NCI-H1930 (cell line): ENCODE measurements at places on chromosomes 2 and 18.

DNA sequence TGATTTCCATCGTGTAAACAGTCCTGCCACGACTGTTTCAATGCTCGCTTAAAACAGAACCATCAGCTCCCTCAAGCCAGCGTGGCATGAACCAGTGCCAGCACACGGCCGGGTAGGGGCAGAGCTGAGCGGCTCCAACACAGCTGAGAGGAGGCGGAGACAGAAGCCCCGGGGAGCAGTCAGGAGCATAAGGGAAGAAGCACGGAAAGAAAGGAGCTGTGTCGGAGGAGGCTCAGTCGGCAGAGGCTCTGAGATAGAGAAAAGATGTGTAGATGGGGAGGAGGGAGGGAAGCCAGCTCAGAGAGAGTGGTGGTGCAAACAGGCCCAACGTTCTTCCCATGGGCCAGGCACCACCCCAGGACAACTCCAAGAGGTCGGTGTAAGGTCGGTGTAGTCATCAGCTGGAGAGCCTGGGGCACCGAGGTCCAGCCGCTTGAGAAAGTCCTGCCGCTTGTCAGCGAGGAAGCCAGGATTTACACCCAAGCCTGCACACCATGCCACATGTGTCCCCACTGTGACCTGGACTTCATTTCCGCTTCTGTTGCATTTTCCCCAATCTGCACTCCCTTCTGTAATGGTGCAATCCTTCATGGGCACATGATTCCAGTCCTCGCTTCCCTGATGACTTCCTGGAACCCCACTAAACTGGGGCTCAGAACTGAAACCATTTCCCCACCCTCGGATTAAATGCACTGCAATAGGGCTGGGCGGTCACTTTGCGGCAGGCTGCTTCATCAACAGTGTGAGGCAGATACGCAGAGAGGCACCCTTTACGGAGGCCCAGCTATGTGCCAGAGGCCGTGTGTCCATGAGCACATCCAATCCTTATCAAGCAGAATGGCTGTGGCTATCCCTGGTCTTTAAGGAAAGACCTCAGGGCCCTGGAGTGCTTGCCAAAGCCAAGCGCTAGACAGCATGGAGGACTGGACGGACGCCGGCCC, 43.5 kb downstream of the CYP27C1 start:
- DNase-seq = no peak

DNA sequence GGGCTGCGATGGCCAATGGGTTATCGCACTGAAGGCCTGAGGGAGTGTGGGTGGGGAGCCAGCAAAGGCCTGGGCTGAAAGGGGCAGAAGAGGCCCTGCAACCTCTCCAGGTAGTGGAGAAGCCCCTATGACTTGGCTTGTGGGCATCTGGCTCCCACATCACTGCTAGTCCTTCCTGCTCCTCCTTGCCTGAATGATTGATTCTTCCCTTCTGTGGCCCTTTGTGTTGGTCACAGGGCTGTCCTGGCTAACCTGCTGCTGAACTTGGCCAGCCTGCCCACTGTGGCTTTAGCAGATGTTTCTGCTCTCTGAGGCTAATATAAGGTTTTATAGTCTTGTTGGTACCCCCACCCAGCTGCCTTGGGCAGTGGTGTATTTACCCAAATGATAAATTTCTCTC, 136.2 kb upstream of the ALPP start:
- DNase-seq = no peak

GRCh38 chr2:98869272-98869641, 66.8 kb downstream of the CRACDL start:
- DNase-seq = no peak

DNA sequence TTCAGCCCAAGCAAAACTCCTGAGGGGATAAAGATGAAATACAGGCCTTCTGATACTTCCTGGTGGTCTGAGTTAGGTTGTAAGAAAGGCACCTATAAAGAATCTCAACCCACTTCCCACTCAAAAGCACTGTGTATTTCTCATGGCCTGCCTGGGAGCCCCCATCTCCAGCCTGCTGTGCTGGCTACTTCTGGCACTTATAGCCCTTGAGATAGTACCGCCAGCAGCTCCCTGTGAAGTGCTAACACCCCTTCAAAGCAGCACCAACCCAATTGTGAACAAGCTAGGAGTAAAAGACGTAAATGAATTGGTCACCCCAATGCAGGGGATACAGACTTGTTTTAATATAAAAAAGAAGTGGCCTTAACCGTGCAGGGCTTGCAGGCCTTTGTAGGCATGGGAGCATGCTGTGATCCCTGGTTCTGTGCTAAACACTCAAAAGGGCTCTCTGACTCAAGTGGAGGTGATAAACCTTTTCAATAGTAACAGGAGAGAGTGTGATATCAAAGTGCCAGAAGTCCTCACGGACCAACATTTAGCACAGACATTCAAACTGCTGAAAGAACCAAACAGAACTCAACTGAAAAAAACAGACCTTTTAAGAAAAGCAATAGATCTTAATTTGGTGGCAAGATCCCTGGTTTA, 80.8 kb downstream of the RTN4 start:
- no peak for DNase-seq

GRCh38 chr2:25971596-25971995, 10.7 kb downstream of the KIF3C start:
- no peak for DNase-seq

GRCh38 chr2:175253871-175254270, 72.4 kb upstream of the ATP5MC3 start:
- no peak for DNase-seq

DNA sequence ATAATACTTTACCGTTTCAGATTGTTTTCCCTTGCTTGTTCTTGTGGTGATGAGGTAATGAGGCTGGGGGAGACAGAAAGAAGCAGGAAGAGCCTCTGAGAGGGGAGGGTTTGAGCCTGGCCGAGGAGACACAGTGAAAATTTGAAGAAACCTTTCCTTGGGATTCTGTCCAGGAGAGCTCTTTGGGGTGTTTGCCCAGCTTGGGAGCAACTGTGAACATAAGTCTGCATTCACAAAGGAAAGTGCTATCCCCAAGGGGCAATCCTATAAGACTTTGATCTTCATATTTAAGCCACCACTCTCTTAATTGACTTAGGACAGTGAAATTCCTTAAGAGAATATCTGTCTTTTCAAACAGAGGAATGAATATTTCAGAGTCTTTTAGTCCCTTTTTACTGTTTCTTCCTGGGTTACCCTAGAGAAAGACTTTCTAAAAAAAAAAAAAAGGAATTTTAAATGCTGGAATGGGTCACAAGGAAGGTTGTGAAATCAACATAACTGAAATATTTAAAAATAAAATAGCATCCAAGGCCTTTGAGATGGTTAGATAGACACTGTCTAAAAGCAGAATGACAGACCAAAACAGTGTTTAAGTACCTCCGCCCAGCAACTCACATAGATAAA, 52.5 kb upstream of the STAM2 start:
- DNase-seq = no peak

DNA sequence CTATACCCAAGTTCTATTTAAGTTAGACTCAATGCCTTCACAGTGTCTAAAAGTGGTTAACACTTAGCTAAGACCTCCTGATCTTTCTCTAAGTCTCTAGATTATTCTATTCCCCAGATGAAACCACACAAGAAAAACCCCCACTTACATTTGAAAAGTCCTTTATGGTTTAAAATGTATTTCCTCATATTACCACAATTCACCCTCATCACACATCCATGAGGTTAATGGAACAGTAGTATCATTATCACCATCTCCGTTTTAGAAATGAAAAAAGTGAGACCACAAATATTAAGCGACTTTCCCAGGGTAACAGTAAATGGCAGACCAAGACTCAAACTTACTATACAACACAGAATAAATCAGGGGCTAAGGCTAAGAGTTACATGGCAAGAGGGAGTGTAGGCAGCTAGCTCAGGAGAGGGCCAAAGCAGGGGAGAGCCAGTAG, 28.6 kb downstream of the EPG5 start:
- no peak for DNase-seq

DNA sequence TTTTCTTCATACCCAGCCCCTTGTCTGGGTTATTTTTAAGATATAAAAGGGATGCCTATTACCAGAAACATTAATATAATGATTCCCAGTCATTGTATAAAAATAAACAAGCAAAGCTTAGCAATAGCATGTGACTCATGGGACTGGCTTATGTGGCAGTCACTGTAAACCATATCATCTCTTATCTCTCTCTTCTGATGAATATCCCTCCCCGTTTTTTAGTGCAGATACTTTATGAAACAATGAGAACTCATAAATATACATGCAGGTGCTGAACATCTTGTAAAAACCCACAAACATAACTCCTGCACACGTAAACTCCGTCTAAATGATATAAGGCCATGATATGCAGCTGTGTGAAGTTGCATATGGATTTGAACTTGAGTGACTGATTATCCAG, 154.9 kb downstream of the MGAT5 start:
- DNase-seq = no peak

DNA sequence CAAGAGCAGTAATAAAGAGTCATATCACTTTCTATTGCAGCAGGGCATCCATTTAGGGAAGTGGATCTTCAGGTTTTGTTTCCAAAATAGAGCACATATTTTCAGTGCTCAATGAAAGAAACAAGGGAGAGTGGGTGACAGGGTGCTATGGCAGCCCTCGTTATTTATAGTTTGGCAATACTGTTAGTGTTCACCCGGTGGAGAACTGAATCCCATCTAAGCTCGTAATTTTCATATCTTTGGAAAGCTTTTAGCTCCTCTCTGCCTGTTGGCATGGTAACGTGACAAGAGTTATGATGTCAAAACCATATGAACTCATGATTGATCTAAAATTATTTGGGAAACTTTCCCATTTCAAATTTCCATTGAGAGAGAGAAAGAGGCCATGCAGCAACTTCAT, 331.9 kb downstream of the LRRTM1 start:
- DNase-seq = no peak

GRCh38 chr18:50451100-50451842, 76.4 kb downstream of the SKA1 start:
- no peak for DNase-seq

DNA sequence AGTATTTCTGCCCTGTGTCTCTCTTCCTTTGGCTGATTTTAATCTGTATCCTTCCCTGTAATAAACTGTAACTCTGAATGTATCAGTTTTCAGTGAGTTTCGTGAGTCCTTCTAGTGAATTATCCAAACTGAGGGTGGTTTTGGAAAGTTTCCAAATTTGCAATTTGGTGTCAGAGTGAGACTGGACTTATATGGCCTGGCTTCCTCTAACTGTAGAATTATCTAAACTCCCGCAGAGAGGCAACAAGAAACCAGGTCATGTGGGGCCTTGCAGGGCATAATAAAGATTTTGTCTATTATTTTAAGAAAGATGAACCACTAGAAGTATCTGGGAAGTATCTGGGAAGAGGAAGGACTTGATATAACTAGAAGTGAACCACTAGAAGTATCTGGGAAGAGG, 95.3 kb upstream of the RNF152 start:
- no peak for DNase-seq

DNA sequence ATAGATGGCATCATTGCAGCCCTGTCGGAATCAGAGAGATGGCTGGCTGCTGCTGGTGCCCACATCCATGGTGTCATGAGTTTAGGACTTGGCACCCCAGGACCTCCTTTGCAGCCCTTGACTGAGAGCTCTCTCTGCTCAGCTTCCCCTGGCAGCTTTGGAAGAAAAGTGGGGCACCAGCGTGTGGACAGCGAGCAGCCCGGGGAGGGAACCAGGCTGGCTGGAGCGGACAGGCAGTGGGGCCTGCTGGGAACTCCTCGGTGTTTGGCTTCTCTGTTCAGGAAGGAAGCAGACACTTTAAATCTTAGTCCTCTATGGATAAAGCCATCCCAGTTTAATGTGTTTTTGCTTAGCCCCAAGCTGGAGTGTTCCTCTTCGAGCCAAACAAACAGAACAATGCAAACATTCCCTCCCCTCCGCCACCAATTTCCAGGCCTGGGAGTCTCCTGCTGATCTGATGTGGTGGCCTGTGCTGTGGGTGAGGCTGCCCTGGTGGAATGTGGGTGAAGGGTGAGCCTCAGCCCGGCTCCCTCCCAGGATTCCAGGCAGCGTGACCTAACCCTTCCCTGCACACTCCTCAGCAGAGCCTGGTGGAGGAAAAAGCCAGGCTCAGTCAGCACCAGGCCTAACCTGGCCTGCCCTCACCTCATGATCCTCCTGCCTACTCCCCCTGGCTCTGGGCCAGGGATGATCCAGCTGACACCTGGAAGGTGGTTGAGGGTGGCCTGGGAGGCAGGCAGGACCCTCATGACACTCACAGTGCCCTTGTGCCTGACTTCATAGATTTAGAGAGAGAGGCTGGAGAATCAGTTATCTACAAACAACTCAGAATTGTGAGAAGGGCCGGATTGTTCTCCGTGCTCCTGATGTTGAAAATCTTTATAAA, 21.6 kb upstream of the ITGB6 start:
- DNase-seq = no peak

DNA sequence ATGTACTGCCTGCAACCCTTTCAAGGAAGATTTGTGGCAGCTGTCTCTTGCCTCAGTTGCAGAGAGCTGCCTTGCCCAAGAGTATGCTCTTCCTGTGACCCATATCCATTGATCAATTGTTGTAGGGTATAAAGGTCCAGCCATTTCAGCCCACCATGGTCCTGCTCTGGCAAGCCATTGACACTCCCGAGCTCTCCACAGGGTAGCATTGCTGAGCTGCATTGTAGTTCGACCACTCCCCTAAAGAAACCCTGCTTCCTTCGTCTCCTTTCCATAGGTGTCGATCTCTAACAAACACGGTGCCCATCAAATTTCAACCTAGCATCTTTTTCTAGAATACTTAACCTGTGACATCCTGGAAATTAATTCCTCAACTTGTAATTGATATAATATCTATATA, 104.9 kb upstream of the NDUFV2 start:
- no peak for DNase-seq

- no peak for DNase-seq
These were observed 12.6 kb downstream of the DRC1 start for GRCh38 chr2:26414311-26414710.

GRCh38 chr2:127196998-127197397, 23.1 kb downstream of the CYP27C1 start:
- DNase-seq = no peak

DNA sequence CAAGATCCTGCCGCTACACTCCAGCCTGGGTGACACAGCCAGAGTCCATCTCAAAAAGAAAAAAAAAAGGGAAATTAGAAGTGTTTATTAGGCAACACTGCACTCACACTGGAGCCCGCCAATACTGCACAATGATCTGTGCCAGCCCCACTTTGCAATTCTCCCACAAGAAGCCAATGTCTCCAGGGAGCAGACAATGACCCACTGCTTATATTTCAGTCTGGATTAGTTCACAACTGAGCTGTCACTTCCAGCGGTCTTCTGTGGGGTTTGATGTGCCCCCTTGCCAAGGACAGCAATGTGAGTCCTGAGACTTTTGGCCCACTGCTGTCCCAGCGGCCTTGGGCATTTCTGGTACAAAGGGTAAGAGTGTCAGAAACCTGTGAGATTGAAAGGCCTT, 85.6 kb upstream of the PPM1B start:
- no peak for DNase-seq

DNA sequence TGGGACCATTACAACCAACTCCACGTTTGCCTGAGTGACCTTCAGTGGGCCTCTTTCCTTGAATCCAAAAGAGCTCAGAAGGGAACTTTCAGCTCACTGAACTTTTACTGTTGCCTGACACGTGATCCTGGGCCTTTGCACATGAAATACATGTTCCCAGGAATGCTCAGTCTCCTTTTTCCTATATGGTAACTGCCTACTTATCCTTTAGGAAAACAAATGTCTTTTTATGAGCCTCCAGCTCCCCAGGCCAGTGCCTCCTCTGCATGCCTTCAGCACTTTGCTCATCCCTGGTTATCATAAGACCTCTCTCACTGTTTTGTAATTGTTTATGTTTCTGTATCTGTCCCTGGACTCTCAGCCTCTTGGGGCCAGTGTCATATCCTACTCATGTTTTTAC, 5.1 kb downstream of the PLA2R1 start:
- no peak for DNase-seq
